ENCODE measurements at places on chromosomes 2 and 18. TPM values are rescaled to one million over a fixed set of nuclear protein-coding genes. Genes with fewer than 3 reads are reported as not detected.

FOXD4L1 gene
- total RNA-seq: 0.16 TPM

CELF4 gene
- not detected for total RNA-seq

TUBA3D gene
- not detected for total RNA-seq

SERPINE2 gene
- 222 TPM for total RNA-seq

CDH19 gene
- total RNA-seq: 7.8 TPM

CPO gene
- total RNA-seq: 0.51 TPM

SLC11A1 gene
- total RNA-seq: 40.1 TPM

RNASEH1 gene
- total RNA-seq: 20.1 TPM

SERPINB4 gene
- total RNA-seq: not detected

GATA6 gene
- 28.7 TPM for total RNA-seq

KYNU gene
- 13.5 TPM for total RNA-seq

KCNK3 gene
- total RNA-seq: 14.7 TPM

CCDC141 gene
- 28.3 TPM for total RNA-seq

TUBA3E gene
- not detected for total RNA-seq

KHK gene
- total RNA-seq: 3.4 TPM

RSAD2 gene
- total RNA-seq: 8.9 TPM

PLCD4 gene
- total RNA-seq: 1.6 TPM

GPAT2 gene
- total RNA-seq: 16.2 TPM

SERPINB10 gene
- not detected for total RNA-seq

CPLX4 gene
- not detected for total RNA-seq

COL6A3 gene
- 190 TPM for total RNA-seq

ARHGAP25 gene
- total RNA-seq: 6.8 TPM

KLF11 gene
- total RNA-seq: 33.6 TPM

UGT1A5 gene
- not detected for total RNA-seq

RANBP2 gene
- 76.6 TPM for total RNA-seq

LRRTM1 gene
- 0.39 TPM for total RNA-seq

GNAL gene
- 12.0 TPM for total RNA-seq

HOXD12 gene
- not detected for total RNA-seq

CFAP65 gene
- not detected for total RNA-seq

TRIM43 gene
- total RNA-seq: not detected

SKA1 gene
- total RNA-seq: 0.52 TPM

FECH gene
- total RNA-seq: 13.5 TPM

TNFAIP6 gene
- total RNA-seq: 3.6 TPM

LRRC30 gene
- not detected for total RNA-seq

GKN1 gene
- total RNA-seq: not detected

CIB4 gene
- 0.60 TPM for total RNA-seq

CD8B2 gene
- total RNA-seq: 0.09 TPM

NPAS2 gene
- 35.9 TPM for total RNA-seq

KIF3C gene
- total RNA-seq: 13.5 TPM

POTEJ gene
- not detected for total RNA-seq

MAP4K3 gene
- total RNA-seq: 50.8 TPM

Data from aorta (tissue), 5 donors.